Stimulated activated CD8-positive, alpha-beta memory T cell treated with anti-CD3 and anti-CD28 coated beads, Interleukin-7, amount 100 ng/mL, for 24 hours (primary cell): ENCODE measurements at places on chromosomes 4 and X.

DNA sequence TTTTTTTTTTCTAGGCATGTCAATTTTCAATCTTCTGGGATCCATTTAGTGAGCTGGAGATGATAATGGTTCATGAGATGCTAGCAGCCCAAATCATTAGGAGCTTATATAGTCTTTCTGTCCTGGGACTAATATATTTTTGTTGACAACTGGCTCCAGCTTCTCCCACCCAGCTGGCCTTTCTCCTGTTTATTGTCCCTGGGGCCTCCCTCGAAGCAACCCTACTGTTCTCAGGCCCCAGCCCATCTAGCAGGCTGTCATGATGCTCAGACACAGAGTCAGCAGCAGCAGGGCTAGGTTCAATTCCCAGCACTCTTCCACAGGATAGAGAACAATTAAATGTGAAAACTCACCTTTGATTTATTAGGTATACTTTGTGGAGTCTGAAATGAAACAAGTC is 127.6 kb upstream of the MID1 start:
- no peak for DNase-seq

DNA sequence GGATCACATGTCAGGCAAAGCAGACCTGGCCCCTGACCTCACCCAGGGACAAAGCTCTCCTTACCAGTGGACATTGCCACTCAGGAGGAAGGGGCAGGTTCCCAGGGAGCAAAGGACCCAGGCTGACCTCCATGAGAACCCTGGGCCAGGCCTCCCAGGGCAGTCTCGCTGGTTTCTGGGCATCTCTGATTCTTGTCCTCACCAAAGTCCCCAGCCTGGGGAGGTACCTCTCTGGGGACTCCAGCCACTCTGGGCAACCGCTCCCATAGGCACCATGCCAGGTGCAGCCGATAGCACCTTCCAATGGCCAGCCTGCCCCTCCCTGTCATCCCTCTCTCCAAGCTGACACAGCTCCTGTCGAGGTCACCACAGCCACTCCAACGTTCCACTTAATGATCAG is 7.9 kb downstream of the EVC2 start:
- DNase-seq, result no peak

GRCh38 chr4:53702334-53703266 is 111.3 kb upstream of the LNX1 start:
- DNase-seq, result no peak

- DNase-seq, result no peak
Observed at GRCh38 chrX:63920875-63921274, 135.9 kb upstream of the ARHGEF9 start.

GRCh38 chr4:2416564-2417225 is 1.8 kb downstream of the ZFYVE28 start:
- no peak for DNase-seq

GRCh38 chr4:186032259-186032658 is 36.7 kb upstream of the TLR3 start:
- no peak for DNase-seq

- DNase-seq, result no peak
Observed at GRCh38 chr4:1047106-1047975, 35.9 kb downstream of the FGFRL1 start.
